ENCODE measurements at places on chromosomes 13 and 19.
A peak's percentile ranks its signal among the peaks of the same experiment; 100 is the strongest.

DNA sequence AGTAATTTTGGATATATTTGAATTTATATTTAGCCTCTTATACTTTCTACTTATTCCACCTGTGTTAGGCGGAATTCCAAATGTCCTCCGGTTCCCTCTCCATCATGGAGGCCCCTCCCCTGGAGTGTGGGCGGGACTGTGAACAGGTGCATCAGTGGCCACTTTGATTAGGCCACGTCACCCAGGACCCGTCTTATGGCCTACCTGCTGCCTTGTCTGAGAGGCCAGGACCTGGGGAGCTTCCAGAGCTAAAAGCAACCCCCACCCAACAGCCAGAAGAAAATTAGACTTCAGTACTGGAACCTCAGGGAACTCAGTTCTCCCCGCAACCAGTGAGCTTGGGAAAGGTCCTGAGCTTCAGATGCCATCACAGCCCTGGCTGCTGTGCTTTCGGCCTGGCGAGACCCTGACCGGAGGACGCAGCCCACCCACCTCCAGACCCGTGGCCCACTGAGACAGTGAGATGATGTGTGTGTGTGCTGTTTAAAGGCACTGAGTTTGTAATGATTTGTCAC lies 200.2 kb upstream of the SOX1 start:
- DNase-seq, result no peak

DNA sequence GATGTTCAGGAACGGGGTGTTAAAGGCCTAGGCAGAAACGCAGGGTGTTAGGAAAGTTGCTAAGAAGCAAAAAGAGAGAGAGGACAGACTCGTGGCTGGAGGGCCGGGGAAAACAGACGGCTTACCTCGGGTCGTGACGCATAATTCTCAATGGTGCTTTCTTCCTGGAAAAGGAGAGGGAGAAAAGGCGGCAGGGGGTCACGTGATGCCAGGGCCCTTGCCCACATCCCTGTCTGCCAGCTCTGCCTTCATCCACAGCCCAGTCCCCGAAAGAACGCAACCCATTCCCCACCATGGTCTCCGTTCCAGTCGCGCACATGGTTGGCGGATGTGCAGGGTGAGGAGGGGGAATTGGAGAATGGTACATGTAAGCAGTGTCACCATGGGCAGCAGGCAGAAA lies 1.6 kb downstream of the KRTDAP start:
- DNase-seq, result no peak

- DNase-seq, result peak; percentile 97
Observed at GRCh38 chr19:18428787-18429674, 8.9 kb downstream of the ISYNA1 start.

- DNase-seq, result no peak
Observed at GRCh38 chr13:90197722-90198121, 1149.8 kb upstream of the MIR17HG start.

DNA sequence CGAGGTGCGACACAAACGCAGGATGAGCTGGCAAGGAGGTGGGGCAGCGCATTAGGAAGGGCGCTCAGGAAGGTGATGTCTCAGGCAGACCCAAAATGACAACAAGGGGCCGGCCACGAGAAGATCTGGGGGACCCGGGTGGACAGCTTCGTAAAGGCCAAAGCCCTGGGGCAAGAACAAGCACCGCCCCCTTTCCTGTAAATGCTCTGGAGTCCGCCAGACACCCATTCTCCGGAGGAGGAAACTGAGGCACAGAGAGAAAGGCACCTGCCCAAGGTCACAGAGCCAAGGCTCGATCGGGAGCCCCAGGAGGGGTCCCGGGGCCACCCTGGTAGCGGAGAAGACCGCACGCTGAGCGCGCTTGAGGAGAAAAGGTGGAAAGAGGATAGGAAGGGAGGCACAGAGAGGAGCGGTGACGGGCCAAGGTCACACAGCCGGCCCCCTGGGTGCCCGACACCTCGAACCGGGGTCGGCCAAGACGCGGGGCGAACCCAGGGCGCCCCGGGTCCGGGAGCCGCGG lies 571 bp downstream of the SAFB2 start:
- DNase-seq, result peak; percentile 8

GRCh38 chr13:104105418-104106355 lies 1039.5 kb upstream of the SLC10A2 start:
- no peak for DNase-seq

DNA sequence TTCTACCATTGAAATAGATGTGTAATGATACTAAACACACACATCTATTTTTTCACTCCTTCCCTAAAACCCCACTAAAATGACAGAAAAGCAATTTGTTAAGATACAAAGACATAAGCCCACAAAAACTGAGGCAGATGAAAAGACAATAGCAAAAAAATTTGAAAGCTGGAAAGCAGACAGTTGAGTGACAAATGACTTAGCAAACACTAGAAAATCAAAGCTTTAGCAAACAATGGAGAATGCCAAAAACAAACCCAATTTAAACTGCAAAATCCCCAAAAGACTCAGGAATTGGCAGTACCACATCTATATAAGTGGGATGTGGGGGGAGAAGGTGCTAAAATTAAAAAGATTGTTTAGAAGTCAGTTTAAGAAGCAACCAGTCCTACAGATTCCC lies 9.5 kb downstream of the TSC22D1 start:
- DNase-seq, result no peak

- DNase-seq, result peak; percentile 26
Observed at GRCh38 chr19:53818756-53819155, 5.4 kb downstream of the NLRP12 start.

DNA sequence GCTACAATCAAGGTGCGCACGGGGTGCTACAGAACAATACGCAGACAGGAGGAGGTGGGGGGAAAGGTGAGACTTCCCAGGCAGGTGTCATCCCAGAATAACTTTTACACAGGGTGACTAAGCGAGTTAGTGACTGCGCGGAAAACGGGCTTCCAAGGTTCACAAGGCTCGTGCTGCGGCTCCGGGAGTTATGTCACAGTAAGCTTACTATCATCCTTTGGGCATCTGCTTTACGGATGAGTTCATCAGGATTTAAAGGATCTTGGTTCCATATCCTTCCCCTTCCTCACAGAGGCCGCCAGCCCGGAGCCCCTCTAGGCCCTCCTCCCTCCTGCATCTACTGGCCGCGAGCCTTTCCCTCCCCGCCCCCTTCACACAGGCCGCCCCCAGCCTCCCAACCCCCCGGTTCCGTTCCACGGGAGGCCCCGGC lies 474 bp upstream of the IFT88 start:
- peak; percentile 90 for DNase-seq

DNA sequence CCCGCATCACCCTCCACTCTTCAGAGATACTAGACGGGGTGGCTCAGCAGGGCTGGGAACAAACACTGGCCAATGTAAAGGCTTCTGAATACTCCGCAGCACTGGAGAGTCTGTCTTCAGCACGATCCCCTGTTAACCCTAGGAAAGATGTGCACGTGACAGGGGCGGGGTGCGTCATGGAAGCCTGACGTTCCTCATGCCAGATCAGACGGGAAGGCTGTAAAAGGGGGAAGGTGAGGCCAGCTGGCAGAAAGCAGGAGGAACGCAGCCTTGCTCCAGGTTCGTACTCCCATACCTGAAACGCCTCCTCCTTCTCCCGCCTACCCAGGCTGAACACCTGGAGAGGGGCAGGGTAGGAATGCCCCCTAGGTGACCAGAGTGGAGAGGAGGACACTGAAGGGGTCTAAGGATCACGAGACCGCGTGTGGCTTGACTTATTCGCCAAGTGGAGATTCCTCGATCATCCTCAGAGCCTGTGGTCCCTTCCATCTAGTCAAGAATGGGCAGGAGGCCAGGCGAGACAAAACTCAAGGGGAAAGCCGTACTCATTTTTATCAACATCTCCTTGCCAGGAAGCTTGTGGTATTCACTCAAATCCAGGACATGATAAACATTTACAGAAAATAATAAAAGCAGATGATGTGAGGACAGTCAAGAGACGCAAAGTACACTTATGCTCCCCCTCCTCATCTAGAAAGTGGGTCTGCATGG lies 18.2 kb upstream of the FFAR2 start:
- no peak for DNase-seq

DNA sequence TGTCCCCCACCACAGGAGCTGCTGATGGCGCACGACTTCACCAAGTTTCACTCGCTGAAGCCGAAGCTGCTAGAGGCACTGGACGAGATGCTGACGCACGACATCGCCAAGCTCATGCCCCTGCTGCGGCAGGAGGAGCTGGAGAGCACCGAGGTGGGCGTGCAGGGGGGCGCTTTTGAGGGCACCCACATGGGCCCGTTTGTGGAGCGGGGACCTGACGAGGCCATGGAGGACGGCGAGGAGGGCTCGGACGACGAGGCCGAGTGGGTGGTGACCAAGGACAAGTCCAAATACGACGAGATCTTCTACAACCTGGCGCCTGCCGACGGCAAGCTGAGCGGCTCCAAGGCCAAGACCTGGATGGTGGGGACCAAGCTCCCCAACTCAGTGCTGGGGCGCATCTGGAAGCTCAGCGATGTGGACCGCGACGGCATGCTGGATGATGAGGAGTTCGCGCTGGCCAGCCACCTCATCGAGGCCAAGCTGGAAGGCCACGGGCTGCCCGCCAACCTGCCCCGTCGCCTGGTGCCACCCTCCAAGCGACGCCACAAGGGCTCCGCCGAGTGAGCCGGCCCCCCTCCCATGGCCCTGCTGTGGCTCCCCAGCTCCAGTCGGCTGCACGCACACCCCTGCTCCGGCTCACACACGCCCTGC lies 4.4 kb upstream of the NOP53 start:
- no peak for DNase-seq

DNA sequence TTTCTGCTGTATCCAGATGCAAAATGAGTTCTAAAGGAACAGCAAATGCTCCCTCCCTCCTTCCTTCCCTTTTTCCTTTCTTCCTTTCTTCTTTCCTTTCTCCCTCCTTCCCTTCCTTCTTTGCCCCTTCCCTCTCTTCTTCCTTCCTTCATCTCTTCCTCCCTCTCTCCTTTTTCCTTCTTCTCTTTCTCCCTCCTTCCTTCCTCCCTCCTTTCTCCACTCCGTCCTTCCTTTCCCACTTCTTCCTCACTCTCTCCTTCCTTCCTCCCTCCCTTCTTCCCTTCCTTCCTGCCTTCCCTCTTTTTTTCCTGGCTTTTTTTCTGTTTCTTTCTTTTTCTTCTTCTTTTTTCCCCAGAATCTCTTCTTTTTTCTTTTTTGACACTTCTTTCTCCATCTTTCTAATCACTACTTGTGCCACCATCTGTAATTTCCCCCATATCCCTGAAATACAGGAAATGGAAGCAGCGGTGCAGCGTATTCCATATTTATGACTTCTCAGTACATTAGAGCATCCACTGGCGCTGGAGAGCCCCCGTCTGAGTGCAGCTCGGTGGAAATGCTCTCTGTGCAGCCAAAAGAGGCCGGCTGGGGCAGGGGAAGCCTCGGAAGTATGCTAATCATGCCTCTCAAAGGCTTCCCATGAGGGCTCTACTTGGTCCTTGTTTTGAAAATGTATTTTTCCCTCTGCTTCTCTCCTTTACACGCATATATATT lies 275.6 kb downstream of the TSHZ3 start:
- DNase-seq, result no peak

DNA sequence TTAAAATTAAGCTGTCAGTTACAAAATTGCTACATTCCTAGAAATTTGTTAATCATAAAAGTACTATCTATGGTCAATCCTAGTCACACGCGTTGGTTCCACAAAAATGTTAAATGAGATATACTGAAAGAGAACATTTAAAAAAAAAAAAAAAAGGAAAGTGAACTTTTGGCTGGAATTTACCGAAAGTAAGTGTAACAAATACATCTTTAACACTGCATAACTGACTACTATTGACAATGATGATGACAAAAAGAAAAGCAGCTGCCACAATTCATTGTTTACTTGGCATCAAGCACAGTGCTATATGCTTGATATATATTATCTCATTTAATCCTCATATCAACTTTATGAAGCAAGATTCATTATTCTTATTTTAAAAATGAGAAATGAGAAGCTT lies 19.8 kb upstream of the POU4F1 start:
- no peak for DNase-seq

DNA sequence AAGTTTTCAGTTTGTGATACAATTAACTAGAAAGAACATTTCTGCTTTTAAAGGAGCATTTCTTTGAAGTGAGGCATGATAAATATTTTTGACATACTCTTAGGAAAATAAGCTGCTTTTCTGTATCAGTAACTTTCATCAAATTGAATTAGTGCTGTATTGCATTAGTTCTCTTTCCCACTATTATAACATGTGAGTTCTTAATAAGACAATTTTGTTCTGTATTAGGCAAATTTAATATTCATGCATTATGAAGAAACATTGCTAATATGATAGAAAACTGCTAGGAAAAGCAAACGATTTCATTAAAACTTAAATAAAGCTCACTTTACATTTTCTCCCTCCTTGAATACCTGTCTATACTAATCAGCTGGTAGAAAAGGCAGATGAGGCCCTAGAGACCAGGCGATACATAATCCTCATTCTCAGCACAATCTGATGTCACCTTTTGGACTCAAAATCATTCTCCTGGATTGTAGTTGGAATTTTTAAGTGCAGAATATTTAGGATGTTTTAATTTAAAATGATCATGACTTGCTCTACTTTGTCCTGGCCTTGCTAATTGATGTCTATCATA lies 1636.8 kb downstream of the PCDH9 start:
- DNase-seq, result no peak

DNA sequence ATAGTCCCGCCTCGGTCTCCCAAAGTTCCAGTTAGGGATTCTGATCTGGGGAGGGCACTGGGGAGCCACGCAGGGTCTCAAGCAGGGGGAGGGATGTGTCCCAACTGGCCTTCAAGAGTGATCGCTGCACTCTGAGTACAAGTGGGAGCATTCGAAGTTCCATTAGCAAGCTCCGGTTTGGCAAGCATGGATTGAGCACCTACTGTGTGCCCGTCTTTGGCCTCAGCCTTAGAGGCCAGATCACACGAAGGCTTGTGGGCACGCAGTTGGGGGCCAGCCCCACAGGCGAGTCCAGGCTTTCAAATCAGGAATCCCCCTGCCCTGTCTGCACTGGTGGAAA lies 32.1 kb upstream of the TCF3 start:
- no peak for DNase-seq

GRCh38 chr13:106038752-106039151 lies 496.7 kb downstream of the EFNB2 start:
- DNase-seq, result no peak

DNA sequence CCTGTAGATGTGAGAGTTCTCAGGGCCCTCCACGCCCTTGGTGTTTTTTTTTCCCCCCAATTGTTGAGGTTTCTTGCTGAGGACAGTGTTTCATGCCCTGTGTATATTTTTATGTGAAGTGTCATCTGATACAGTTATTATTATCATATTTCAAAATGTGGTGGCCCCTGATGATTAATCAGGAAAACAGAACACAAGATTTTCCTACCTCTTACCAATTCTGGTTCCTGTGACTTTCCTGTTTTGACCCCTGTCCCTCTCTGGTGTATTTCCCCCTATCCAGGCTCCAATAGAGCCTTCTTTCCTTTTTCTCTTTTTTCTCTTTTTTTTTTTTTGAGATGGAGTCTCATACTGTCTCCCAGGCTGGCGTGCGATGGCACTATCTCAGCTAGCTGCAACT lies 642 bp downstream of the PSG8 start:
- no peak for DNase-seq

DNA sequence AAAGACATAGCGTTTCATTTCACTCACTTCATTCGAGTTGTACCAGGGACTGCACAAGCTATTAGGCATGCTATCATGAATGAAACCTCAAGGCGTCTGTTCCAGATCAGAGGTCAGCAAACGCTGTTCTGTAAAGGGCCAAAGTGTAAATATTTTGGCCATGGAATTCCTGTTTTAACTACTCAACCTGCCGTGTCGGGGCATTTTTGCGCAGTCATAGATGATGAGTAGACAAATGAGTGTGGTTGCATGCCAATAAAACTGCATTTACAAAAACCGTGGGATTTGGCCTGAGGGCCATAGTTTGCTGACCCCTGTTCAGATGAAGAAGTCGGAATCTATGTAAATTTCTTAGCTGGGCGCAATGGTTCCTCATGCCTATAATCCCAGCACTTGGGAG lies 6.5 kb downstream of the INSR start:
- DNase-seq, result no peak

Measured in mesendoderm (in vitro differentiated cells).